ENCODE measurements at places on chromosomes 7 and 10. TPM values are rescaled to one million over a fixed set of nuclear protein-coding genes. Genes with fewer than 3 reads are reported as not detected.

Gene ASZ1
- total RNA-seq, result not detected

DNA sequence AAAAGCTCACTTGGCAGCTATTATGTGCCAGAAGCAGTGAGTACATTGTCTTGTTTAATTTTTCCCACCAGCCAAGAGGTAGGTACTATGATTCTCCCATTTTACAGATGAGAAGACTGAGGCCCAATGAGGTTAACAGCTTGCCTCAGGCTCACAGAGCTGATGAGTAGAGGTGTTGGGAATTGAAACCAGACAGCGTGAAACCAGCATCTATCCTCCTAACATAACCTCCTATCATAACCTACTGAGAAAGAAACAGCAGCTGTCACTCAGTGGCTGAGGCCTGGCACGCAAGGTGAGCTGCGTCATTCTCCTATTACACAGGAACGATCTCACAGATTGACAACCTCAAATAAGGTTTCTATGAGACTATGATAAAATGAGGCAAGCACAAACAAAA is 6.2 kb downstream of the PYROXD2 start:
- no peak for DNase-seq

DNA sequence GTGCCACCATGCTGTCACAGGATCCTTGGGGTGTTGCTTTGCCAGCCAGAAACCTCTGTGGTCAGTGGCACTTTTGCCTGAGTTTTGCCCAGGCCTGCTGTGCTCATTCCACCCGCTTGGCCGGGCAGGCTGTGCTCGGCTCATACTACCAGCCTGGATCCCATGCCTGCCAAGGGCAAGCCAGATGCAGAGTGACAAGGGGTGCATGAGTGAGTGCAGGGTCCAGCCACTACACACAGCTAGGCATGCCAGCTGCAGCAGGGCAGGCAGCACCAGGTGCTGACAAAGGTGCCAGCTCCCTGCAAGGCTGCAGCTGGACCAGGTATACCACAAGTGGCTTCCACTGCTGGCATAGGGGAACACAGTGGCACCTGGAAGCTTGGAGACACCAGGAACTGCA is 28.6 kb downstream of the C10orf67 start:
- no peak for DNase-seq

GRCh38 chr7:92761391-92762097 is 74.8 kb downstream of the CDK6 start:
- DNase-seq, result no peak

DNA sequence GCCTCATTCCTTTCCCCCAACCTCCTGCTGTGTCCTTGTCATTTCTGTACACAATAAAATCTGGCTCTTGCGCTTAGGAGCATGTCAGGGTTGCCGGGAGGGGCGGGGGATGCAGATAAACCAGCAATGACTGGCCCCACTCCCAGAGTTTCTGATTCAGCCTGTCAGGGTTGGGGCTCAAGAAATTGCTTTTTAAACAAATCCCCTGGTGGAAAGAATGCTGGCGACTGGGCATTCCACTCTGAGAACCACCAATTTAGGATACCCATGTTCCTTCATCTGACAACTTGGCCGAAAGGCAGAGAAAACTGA is 376.4 kb downstream of the TCERG1L start:
- DNase-seq, result no peak

All from aorta (tissue), 5 donors.